ENCODE measurements at places on chromosomes 16 and 17.

- no peak for DNase-seq
Measured at GRCh38 chr16:87834668-87835473, 34.4 kb downstream of the SLC7A5 start.

DNA sequence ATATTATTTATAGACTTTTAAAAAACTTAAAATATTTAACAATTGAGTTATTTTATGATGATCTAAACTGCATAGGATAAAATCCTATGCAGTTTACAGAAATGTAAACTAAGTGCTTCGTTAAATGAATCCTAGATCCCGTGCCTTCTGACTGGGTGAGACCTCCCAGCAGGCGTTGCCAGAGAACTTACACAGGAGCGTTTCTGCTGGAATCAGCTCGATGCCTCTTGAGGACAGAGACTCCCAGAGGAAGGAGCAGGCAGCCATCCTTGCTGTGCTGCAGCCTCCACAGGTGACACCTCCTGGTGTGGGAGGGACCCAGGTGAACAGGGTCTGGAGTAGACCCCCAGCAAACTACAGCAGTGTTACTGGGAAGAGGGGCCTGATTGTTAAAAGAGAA lies 160.4 kb downstream of the WWOX start:
- no peak for DNase-seq

DNA sequence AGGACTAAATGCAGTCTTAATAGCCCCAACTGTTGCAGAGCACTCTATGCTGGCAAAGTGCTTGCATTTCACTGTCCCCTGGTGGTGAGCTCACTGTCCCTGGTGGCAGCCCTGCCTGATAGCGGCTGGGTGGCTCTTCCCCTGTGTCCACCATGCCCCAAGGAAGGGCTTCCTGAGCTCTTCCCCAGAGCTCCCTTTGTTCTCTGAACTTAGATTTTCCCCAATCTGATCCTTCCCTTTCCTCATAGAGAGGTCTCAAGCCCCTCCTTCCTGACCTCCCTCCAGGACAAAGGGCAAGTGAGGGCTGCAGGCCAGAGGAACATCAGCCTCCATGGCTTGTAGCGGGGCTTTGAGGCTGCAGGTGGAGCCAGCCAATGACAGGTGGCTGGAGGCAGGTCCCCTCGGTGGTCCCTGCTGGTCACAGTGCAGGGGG lies 17.0 kb downstream of the BEAN1 start:
- no peak for DNase-seq

DNA sequence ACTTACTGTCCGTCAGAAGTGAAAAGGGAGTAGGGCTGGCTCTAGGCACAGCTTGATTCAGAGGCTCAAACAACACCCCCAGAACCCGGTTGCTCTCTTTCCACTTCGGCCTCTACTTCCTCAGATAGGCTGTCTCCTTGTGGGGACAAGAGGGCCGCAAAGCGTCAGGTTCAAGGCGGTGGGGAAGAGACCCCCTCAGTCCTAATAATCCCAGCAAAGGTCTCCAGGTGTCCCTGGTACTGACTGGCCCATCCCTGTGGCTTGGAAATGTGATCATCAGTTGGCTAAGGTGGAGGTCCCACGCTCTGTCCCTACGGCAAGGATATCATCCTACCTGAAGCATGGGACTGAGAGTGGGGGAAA lies 26.0 kb downstream of the NGFR start:
- DNase-seq = no peak

DNA sequence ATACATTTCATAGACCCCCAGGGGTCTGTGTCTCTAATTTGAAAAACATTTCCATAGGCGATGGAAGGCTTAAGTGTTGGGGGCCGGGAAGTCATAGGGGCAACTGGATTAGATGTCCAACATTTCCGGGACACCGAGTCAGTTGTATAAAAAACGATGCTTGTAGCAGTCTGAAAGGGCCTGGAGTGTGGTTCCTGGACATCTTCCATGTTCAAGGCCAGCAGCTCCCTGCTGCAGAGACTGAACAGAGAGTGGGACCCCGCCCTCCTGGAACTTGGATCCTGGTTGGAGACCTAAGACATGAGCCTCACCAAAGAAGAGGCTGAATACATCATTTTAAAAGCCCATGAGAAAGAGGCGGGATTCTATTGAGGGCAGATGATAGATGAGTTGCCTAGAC lies 82.0 kb upstream of the ZNF423 start:
- DNase-seq = no peak

DNA sequence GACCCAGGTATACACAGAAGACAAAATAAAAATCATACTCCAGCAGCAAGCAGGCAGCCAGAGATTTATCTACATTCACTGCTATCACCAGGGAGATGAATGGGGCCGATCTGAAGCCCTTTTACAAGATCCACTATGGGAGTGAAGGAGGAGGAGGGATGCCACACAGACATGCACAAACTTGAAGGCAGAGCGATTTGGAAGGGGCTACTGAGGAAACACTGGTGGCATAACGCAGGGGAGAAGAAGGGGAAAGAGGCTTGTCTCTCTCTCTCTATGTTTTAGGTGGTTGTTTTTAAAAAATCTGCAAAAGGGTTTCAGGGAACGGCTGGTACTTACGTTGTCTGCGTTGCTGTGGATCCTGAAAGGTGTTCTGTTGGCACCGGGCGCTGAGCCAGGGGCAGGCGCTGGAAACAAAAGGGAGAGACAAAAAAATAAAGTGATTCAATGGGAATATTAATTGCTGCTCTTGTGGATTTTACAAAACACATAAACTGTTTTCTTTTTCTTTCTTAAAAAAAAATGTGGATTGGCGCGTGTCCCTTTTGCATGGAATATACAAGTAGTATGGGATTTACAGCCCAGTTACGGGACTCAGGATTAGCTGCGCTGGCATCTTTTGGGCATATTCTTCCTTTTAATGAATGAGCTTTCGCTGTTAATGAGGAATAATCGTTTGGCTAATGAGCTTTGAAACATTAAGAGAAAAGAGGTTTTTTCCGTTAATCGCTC lies 255.3 kb upstream of the PMFBP1 start:
- no peak for DNase-seq

DNA sequence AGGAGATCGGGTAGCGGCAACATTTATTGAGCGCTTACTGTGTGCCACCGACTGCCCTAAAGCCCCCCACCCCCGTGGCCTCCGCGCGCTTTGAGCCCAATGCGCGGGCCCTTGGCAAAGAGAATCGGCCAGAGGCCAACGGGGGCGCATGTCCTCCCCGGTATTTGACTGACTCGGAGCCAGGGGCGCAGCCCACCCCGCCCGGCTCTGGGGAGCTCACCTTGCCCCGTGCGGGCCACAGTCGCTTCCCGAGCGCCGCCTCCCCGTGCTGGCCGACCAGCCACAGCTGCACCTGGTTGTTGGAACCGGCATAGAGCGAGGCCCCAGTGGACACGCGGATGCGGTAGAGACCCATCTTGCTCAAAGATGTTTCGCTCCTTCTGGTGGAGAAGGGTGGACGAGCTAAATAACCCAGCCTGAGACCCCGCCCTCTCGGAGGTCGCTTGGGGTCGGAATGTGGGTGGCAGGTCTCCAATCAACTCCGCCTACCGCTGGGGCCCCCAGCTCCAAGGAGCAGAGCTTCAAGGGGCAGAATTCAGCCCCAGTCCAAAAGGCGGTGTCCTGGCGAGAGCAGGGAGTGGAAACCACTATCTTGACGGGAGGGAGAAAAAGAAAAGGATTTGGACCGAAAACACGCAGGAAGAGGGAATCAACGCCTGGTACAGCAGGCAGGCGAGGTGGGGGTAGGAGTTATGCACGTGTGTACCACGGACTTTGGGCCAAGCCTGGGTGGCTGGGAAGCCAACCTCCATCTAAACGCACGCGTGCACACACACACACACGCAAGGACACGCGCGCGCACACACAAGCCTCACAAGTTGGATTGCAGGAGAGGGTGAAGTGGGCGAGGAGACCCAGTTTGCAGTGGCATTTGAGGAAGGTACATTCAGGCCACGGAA lies at the start of gene ALOX15:
Gene ALOX15 (minus strand): TSS at position 382 of the 899 bp plus-strand sequence. CDS start 27 bp downstream, at position 355.
- DNase-seq = no peak

DNA sequence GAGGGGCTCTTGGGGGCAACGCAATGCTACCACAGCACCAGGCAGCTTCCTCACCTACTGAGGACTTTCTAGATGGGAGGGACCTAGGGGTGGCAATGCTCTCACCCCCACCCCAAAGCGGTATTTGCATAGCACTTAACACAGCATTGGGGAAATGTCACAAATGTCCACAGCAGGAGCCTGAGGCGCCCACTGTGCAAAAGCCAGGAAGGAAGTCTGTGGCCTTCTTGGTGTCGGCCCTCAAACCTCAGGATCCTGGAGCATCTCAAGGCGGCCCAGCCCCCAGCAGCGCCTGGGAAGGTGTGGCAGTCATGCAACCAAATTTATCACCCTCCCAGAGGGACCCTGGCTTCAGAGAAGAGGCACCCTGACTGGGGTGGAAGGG lies 45.3 kb downstream of the WNT3 start:
- DNase-seq = no peak

DNA sequence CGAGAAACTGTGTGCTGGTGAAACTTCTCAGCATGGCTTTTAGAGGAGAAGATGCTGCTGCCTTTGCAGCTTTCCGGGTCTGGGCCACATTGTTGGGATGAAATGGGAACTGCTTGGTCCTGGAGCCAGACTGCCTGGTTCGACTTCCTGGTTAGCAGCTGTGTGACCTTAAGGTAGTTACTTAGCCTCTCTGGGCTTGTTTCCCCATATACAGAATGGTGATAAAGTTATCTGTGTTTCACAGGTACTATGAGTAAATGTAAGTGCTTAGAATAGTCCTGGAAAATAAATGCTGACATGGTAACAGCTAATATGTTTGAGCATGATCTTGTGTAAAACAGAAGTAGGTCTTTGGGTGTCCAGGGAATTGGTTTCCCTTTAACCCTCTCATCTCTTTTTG lies 26.3 kb downstream of the AKAP1 start:
- DNase-seq = no peak

- DNase-seq = peak; percentile 5
Measured at GRCh38 chr16:53098526-53099317, 43.9 kb downstream of the CHD9 start.

DNA sequence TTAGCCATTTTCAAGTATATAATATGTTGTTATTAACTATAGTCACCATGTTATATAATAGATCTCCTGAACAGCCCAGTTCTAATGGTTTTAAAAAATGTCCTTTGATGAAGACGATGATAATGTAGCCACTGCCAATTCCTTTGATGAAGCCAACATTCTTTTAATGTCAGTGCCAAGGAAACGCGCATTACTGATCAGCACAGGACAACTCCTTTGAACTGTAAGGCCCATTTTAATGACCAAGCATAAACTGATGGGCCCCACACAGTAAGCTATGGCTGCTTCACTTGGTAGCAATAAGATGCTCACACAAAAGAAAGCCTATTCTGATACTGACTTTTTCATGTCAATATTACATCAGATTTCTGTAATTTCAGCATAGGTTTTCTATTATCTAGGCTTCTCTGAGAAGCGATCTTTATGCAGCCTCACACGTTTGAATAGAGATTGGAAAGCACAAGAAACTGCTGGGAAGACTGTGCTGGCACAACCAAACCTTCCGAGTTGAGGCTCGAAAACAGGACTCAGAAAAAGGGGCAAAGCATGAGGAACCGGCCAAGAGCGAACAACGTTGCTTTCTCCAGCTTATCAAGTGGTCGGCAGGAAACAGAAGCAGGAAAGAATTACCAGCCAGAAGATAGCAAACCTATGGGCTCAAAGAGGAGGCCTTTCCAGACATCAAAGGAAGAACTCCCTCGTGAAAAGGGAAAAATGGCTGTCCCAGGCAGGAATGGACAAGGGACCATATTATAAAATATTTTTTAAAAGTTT lies 19.4 kb downstream of the ERN1 start:
- no peak for DNase-seq

DNA sequence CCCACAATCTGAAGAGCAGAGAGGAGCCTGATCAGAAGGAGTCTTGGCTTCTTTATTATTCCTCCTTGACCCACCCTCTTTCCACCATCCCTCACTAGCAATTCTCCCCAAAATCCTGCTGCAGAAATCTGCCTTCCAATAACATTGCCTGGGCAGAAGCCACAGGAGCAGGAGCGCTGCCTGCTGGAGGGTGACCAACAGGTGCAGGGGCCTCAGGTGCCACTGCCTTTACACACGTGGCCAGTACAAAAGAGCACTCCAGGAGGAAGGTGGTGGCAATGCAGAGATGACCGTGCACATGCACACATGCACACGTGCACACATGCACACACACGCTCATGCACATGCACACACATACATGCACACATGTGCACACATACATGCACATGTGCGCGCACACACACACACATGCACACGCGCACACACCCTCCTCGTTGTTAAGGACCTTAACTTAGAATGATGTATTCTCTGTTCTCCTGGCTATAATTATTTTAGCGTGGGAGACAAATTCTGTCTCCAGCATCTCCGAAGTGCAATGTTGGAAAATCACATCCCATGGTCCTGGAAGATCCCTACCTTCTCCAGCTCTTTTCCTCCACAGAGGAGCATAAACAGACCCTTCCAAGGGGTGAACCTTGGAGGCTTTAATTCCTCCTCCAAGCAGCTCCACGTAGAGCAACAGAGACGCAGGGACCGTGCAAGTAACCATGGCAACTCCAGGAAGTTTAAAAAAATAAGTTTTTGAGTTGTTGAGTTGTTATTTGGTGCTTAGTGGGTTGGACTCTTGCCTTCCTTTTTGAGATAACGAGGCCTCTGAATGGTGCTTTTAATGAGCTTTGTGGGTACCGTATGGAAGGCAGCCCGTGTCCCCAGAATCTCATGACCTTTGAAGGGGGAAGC lies 12.6 kb downstream of the RBFOX3 start:
- DNase-seq = no peak

DNA sequence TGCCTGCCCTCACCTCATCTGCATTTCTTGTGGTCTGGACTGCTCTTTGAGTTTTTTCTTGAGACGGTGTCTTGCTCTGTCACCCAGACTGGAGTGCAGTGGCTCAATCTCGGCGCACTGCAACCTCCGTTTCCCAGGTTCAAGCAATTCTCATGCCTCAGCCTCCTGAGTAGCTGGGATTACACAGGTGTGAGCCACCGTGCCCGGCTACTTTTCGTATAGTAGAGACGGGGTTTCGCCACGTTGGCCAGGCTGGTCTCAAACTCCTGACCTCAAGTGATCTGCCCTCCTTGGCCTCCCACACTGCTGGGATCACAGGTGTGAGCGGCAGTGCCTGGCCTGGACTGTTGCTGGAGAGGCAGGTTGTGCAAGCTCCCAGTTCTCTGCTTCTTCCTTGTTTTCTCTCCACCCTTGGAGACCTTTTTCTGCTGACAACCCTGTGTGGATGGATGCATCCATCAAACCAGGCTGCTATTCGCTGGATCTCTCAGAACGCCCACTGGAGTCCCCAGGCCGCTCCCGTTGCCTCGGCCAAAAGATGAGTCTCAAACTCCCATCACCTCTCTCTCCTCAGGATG lies 22.7 kb upstream of the DBNDD1 start:
- DNase-seq = no peak

Measured in stimulated activated CD4-positive, alpha-beta T cell treated with anti-CD3 and anti-CD28 coated beads, TNF-alpha, amount 100 ng/mL, for 1 hour (primary cell).